ENCODE measurements at places on chromosomes 7 and 10. TPM values are rescaled to one million over a fixed set of nuclear protein-coding genes. Genes with fewer than 3 reads are reported as not detected.

GRCh38 chr7:151416112-151416940 is 6.5 kb upstream of the WDR86 start:
- no peak overlapping the region for H3K4me3 ChIP-seq
- H3K27ac ChIP-seq: no peak overlapping the region
- no peak for DNase-seq
- H3K36me3 ChIP-seq: no peaks in the 10 kb centered on the region
- peaks cover 5% of the 10 kb centered on the region for H3K27me3 ChIP-seq

PRSS2 gene
- total RNA-seq: not detected

IFIT3 gene
- total RNA-seq: 12.8 TPM

DNA sequence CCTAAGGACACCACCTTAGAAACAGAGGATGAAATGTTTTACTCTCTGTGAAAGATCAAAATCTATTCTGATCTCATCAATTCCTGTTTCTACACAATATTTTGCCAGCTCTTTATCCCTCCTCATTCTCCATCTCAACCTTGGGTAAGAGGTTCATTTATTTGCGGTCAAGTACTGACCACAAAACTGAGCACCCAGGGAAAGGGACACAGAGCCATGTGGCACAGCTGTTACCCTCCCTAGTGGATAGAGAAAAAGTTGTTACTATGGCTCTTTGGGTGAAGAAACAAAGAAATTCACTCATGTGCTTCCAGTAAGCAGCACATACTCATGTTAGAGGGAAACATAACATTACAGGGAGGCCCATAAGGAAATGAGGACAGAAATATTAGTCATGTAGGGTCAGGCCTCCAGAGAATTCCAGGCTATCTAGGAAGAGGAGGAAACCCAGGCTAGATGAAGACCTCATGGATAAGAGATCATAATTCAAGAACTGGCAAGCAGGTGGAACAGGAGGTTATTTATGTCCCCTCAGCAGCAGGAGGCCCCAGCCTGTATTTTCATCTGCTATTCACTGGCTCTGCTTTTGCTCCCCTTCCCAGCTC is 114.5 kb downstream of the ATE1 start:
- H3K27ac ChIP-seq: no peak overlapping the region
- no peak overlapping the region for H3K4me3 ChIP-seq
- H3K27me3 ChIP-seq: no peaks in the 10 kb centered on the region

ACTA2 gene
- total RNA-seq: 1.8 TPM

ITGA8 gene
- total RNA-seq: not detected

DNA sequence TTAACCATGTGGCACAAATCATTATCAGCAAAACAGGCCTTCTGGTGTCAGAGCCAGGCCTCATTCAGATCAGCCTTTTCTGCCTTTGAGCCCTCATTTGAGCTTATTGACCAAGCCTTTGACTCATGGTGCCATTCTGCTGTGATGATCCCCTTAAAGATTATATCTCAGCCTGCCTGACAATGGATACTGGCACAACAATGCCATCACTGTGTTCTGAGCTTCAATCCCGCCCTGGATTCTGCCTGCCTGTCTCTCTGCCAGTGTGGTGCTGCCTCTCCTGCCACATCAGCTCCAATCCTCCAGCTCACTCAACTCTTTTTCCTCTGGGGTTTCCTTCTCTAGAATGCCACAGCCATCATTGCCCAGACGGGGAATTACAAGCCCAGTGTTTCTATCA is 52.6 kb downstream of the SRI start:
- H3K4me1 ChIP-seq: no peaks in the 10 kb centered on the region
- no peak for DNase-seq
- H3K36me3 ChIP-seq: no peaks in the 10 kb centered on the region
- H3K4me3 ChIP-seq: no peak overlapping the region
- no peak overlapping the region for H3K27ac ChIP-seq

DNA sequence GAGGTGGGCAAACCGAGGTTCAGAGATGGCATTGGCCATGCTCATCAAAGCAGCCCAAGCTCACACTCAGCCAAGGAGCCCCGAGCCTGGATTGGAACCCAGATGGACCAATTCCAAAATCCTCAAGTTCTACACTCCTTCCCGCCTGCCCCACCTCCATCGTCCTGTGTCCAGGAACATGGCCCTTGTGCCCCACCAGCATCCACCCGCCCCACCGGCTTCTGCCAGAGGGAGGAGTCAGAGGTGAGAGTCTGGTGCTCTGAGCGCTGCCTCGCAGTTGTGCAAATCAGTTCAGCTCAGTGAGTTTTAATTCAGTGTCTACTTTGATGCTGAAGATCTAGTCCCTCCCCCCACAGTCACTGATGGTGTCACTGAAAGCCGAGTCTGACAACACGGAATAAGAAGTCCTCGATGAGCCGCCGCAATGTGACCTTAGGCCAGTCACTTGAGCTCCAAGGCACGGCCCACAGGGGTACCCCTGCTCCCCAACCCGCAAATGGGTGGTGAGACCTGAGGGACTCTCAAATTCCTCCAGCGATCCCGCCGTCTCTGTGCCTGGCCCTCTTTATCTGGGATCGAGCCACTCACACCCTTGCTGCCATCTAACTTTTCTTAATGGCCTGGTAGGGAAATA is 26.3 kb downstream of the PRKAG2 start:
- H3K4me3 ChIP-seq: no peak overlapping the region
- H3K36me3 ChIP-seq: peaks cover 2% of the 10 kb centered on the region
- no peak for DNase-seq
- no peaks in the 10 kb centered on the region for H3K27me3 ChIP-seq
- peaks cover 32% of the 10 kb centered on the region for H3K4me1 ChIP-seq
- peak overlapping the region; percentile 56 for H3K27ac ChIP-seq

GRCh38 chr10:90204131-90204955 is 503.0 kb downstream of the KIF20B start:
- no peak overlapping the region for H3K27ac ChIP-seq
- H3K36me3 ChIP-seq: no peaks in the 10 kb centered on the region
- no peaks in the 10 kb centered on the region for H3K27me3 ChIP-seq
- H3K4me3 ChIP-seq: no peak overlapping the region
- no peak for DNase-seq

DNA sequence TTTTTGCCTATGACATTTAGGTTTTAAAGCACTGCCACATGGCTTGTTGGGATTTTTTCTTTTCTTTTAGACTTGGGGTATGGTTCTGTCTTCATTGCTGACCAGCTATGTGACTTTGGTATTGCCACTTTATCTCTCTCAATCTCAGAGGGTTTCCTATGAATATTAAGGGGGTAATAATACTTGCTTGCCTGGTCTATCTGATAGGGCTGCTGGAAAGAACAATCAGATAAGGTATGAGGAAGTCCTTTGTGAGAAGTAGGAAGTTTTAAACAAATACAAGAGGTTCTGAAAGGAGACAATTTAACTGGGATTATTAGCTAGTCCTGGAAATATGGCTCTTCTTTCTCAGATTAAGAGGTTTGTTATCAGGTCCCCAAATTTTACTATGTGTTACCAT is 80.8 kb downstream of the ZNF92 start:
- H3K36me3 ChIP-seq: no peaks in the 10 kb centered on the region
- no peak overlapping the region for H3K4me3 ChIP-seq
- no peak overlapping the region for H3K27ac ChIP-seq
- H3K27me3 ChIP-seq: no peaks in the 10 kb centered on the region

GRCh38 chr10:15262036-15262713 is 93.7 kb upstream of the NMT2 start:
- DNase-seq: no peak
- H3K4me1 ChIP-seq: no peaks in the 10 kb centered on the region
- no peaks in the 10 kb centered on the region for H3K27me3 ChIP-seq

WDR37 gene
- total RNA-seq: 17.0 TPM

ZNF485 gene
- 1.2 TPM for total RNA-seq

DNA sequence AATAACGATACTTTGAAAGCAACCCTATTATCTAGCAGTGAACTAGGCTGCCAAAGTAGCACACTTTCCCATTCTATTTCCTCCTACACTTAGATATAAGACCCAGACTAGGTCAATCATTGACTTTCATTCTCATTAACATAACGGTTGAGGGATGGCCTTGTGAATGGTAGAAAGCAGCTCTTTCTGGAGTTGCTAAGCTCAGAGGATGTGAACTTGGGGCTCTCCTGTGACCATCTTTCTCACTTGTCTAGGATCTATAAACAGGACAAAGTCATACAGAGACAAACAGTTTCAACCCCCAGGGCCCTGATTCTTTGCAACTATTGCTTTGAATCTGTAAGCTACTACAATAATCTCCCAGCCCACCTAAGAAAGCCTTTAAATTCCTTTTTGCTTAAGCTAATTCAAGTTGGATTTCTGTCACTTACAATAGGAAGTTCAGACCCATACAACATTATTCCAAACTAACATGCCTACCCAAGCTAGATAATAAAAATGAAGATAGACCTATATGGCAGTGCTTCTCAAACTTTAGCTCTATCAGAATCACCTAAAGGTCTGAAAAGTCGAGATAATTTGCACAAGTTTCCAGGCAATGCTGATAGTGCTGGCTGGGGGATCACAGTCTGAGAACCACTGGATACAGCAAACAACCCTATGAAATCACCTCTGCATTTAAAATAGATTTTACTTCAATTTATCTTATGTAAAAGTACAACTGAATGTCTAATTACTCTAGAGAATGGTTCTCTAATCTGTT is 16.7 kb downstream of the P4HA1 start:
- no peak overlapping the region for H3K4me3 ChIP-seq
- no peak for DNase-seq
- no peak overlapping the region for H3K27ac ChIP-seq
- no peaks in the 10 kb centered on the region for H3K27me3 ChIP-seq
- no peaks in the 10 kb centered on the region for H3K36me3 ChIP-seq

DNA sequence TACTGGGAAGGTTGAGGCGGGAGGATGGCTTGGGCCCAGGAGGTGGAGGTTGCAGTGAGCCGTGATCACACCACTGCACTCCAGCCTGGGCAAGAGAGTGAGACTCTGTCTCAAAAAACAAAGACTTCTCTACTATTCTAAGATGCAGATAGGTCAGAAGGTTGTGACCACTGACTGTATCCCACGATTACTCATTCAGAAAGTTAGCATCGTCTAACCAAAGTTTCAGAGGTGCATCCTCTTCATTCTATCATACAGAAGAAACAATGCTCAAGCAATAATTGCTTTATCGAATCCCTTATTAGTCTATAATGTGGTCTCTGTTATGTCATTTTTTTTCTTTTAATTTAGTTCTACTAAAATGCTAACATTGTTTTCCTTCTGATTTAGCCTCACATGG is 348.7 kb upstream of the LRGUK start:
- H3K27ac ChIP-seq: no peak overlapping the region
- H3K36me3 ChIP-seq: no peaks in the 10 kb centered on the region
- no peak overlapping the region for H3K4me3 ChIP-seq
- H3K27me3 ChIP-seq: no peaks in the 10 kb centered on the region
- no peaks in the 10 kb centered on the region for H3K4me1 ChIP-seq
- no peak for DNase-seq

MOGAT3 gene
- total RNA-seq: 0.11 TPM

GRCh38 chr7:47327698-47328391 is 254.1 kb downstream of the TNS3 start:
- no peaks in the 10 kb centered on the region for H3K4me1 ChIP-seq
- no peaks in the 10 kb centered on the region for H3K36me3 ChIP-seq
- no peak overlapping the region for H3K4me3 ChIP-seq
- no peak for DNase-seq
- H3K27me3 ChIP-seq: no peaks in the 10 kb centered on the region

- no peak for DNase-seq
- H3K27me3 ChIP-seq: no peaks in the 10 kb centered on the region
- peaks cover 50% of the 10 kb centered on the region for H3K4me1 ChIP-seq
- peak overlapping the region; percentile 77 for H3K4me3 ChIP-seq
- peaks cover 13% of the 10 kb centered on the region for H3K36me3 ChIP-seq
- peak overlapping the region; percentile 78 for H3K27ac ChIP-seq
Observed at GRCh38 chr10:112376396-112376790, 2.5 kb downstream of the ACSL5 start.

SVOPL gene
- not detected for total RNA-seq

CYP26C1 gene
- not detected for total RNA-seq

DNA sequence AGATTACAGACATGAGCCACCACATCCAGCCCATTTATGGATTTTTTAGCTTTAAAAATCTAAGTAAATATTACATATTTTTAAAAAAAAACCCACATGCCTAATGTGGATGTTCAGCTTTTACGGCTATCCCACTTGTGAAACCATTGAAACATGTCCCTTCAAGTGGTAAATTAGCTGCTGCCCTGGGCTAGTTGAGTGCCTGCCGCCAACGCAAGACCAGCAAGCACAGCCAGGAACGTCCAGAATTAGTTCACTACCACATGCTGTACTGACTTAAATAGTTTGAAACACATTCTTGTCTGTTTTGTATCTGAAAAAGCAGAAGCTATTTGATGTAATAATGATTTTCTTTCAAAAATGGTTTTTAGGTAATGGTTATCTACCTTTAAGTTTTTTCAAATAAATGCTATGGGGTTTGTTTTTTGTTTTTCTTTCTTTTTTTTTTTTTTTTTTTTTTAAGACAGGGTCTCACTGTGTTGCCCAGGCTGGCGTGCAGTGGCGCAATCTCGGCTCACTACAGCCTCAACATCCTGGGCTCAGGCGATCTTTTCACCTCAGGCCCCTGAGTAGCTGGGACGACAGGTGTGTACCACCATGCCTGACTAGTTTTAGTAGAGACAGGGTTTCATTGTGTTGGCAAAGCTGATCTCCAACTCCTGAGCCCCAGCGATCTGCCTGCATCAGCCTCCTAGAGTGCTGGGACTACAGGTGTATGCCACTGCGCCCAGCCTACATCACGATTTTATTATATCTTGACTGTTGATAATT is 57.0 kb downstream of the KLRG2 start:
- no peak overlapping the region for H3K27ac ChIP-seq
- peaks cover 38% of the 10 kb centered on the region for H3K36me3 ChIP-seq
- H3K4me3 ChIP-seq: no peak overlapping the region
- no peak for DNase-seq
- no peaks in the 10 kb centered on the region for H3K27me3 ChIP-seq
- no peaks in the 10 kb centered on the region for H3K4me1 ChIP-seq

DNA sequence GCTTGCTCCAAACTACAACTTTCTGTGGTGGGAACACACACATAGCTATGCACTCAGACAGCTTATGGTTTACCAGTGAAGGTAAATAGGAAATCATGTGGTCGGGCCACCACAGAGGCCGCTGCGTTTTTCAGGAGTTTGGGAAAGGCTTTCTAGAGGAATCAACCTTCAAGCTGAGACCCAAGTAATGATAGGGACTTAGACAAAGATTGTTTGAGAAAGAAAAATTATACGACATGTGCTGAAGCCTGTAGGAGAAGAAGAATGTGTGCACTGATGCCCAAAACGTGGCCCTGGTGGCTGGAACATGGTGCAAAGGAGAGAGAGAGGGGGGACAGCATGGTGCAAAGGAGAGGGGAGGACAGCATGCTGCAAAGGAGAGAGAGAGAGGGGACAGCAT is 61.2 kb upstream of the VIPR2 start:
- no peaks in the 10 kb centered on the region for H3K27me3 ChIP-seq
- H3K4me3 ChIP-seq: no peak overlapping the region
- H3K4me1 ChIP-seq: peaks cover 24% of the 10 kb centered on the region
- no peak for DNase-seq
- H3K36me3 ChIP-seq: no peaks in the 10 kb centered on the region

DNA sequence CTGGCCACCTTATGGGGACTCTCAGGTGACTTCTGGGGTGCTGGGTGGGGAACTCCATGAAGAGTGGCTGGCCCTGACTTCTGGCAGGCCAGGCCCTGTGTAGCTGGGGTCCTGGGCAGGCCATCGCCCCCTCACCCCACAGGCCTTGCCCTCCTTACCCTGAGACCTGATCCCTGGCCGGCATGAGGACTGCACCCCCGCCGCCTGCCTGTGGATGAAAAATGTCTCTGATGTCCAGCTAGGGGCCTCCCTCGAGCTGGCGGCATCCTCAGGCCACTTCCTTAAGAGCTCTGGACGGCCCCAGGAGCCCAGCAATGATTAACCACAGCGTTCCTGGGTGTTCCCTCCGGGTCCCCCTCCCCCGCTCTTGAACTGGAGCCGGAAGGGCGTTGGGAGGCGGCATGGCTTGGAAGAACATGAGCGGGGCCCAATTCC is 31.8 kb upstream of the SHH start:
- no peaks in the 10 kb centered on the region for H3K36me3 ChIP-seq
- H3K4me3 ChIP-seq: no peak overlapping the region
- DNase-seq: no peak
- H3K27me3 ChIP-seq: no peaks in the 10 kb centered on the region
- no peaks in the 10 kb centered on the region for H3K4me1 ChIP-seq

Data from CD4-positive, alpha-beta T cell (primary cell).